Renal cortical epithelial cell (primary cell): ENCODE measurements at places on chromosomes 5 and 9.

- no peak for DNase-seq
Measured at GRCh38 chr9:88965473-88965872, 25.8 kb upstream of the S1PR3 start.

DNA sequence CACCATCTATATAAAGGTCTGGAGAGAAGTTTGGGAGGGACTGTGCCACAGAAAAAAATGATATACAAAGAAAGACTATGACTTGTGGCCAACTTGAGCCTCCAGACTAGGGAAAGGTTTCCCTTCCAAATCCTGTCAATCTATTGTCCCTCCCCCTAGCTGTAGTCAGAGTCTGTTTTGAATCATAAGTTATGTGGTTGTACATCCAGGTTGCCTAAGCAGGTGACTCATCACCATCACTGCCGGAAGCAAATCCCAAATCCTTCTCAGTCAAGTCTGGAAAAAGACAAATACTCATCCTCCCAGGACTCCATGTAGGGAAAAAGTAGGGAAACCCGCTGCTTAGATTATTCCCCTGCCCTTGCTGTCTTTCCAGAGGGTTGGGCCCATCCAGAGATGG, 235.7 kb downstream of the CDK5RAP2 start:
- DNase-seq, result peak; percentile 93

GRCh38 chr9:128987805-128988204, 40.3 kb downstream of the NUP188 start:
- DNase-seq, result peak; percentile 7

DNA sequence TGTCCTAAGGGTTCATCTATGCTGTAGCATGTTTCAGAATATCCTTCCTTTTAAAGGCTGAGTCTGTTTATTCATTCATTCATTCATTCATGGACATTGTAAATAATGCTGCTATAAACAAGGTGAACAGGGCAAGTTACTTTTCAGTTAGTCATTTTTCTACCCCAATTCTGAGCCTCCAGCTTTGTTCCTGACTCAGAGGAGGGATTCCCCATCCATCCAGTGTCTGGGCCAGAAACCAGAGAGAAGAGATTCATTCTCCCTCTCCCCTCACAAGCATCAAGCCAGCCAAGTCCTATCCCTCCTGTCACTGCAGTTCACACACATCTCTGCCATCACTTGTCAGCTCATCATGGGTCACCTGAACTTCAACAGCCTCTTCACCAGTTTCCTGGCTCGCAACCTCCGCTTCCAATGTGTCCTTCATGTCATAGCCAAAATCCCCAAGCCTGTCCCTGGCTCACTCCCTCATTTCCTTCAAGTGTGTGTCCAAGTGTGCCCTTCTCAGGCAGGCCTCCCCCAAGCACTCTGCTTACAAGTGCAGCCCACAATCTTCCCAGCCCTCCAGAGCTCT, 203.0 kb downstream of the TTLL11 start:
- no peak for DNase-seq

DNA sequence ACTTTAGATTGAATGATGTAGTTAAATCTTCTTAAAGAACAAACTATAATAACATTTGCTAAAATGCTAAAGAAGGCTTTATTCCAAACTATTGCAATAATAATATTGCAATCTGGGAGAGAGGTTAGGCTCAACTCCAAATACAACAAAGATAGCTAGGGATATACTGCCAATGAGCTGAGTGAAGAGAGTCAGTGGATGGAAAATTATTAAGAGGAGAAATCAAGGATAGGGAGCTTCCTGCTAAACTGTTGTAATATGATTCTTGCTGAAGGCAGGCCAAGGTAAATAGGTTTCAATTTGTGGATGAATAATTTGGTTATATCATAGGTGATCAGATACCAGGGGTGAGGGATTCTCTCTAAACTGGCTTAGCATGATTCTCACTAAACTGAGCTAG, 1651.5 kb downstream of the EFNA5 start:
- no peak for DNase-seq
